Liver (tissue), 10 donors: ENCODE measurements at places on chromosomes 2 and 18. TPM values are rescaled to one million over a fixed set of nuclear protein-coding genes. Genes with fewer than 3 reads are reported as not detected.

KIF1A gene
- total RNA-seq, result 0.14 TPM

DNA sequence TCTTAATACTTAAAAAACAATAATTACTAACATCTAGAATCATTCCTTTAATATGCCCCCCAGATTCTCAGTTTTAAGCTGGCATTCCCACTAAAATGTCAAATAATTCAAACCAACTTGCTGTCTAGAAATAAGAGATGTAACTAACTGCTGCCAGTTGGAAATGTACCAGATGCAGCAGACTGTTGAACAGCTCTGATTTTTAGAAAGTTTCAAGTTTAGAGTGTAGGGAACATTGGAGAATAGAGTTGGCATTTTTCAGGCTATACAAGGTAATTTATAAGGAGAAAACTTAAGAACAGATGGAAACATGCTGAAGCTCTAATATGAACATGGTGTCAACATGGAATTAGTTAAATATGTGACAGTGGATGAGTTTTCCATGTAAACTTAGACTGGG lies 101.4 kb downstream of the PTRHD1 start:
- DNase-seq, result no peak

- no peak for DNase-seq
Measured at GRCh38 chr2:215241791-215242305, 70.0 kb upstream of the ATIC start.

MOB4 gene
- total RNA-seq, result 17.5 TPM

DNA sequence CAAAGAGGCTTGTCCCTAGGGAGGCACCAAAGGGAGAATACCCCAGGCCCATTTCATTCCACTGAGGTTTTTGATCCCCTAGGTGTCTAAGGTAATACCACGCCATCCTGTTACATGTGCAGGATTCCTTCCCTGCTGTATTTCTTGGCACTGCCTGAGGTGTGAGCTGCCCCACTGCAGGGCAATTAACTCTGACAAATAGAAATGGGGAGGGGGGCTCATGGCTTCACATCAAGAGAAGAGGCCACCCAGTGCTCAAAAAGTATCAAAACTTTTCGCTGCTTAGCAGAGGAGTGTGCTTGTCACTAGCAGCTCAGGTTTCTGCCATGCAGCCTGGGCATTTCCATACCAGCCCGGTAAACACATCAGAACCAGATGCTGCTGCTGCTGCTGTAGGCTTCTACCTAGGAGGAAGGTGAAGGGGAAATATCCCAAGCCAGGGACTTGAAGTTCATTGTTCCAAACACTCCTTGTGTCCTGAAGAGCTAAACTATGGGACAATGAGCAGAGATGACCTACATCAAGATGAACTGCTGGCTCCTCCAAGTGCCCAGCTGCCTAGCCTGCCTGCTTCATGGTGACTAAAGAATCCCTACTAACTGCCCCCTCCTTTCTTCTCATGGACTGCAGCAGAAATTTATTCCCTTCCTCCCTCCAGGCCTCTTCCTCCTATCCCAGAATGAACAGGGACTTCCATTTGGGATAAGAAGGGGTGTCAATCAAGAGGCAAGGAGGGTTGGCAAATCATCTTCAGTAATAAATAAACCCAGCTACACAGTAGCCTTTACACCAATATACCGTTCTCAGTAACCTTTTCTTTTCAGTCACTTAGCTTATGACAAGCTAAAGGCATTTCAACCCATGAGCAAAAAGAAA lies 16.4 kb downstream of the POU3F3 start:
- no peak for DNase-seq

GKN1 gene
- not detected for total RNA-seq

LONRF2 gene
- total RNA-seq, result 0.23 TPM

DNA sequence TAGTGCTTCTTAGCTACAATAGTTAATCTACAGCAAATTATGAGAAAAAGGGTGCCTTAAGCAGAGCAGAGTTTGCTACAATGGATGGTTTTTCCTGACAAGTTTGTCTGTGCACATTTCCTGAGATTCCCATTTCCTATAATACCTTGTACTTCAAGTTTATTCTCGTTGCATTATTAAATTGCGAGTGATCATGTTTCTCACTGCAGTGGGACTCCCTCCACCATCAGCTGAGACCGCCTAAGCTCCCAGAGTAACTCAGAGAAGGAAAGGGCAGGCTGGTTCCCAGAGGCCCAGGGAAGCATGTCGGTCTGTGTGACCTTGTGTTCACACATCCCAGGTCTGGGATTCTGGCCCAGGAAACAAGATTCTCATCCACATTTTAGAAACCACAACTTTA lies 162.1 kb downstream of the ARL4C start:
- no peak for DNase-seq

GRCh38 chr2:70035344-70035844 lies 51.9 kb upstream of the PCBP1 start:
- no peak for DNase-seq

FAM136A gene
- 26.0 TPM for total RNA-seq

FASTKD2 gene
- 16.0 TPM for total RNA-seq

DNA sequence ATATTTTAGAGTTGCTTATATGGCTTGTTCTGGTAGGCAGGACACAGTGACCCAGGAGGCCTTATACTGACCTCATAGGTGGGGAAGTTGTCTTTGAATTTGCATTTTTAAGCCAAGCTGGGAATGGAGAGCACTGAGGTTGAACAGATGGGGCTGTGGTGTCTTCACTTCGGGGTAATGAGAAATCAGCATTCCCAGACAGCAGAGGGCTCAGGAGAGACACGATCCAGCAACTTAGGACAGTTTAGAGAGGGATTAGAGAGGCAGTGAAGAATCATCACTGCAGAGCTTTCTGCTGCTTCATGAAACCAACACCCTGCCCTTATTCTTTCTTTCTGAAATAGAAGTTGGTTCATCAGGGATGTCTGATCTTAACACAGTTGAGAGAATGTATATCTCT lies 202.4 kb downstream of the TDRD15 start:
- no peak for DNase-seq

- no peak for DNase-seq
Measured at GRCh38 chr2:139059617-139060016, 279.4 kb upstream of the NXPH2 start.

GRCh38 chr2:240747256-240747655 lies 55.6 kb downstream of the AQP12A start:
- no peak for DNase-seq

DNA sequence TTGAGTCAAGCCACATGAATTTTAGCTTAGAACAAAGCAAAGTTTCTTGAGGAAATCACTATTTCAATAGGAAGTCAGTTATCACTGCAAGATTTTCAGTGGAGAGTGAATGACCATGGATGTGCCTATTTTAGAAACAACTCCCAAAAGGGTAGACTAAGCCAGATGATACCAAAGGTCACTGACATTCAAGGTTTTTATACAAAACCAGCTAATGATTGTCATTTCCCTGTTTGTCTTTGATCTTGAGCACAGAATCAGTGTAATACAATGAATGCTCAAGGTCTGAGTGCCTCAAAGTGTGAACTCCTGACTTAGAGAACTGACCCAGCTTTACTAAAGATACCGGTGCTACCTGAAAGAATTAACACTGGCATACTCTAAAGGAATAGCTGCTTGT lies 60.5 kb downstream of the CDH2 start:
- DNase-seq, result no peak
